ENCODE measurements at places on chromosomes 6 and 20.

- peaks cover 14% of the 10 kb centered on the region for H3K4me1 ChIP-seq
- H3K36me3 ChIP-seq: peaks cover 51% of the 10 kb centered on the region
- H3K4me3 ChIP-seq: no peak overlapping the region
These were observed 15.9 kb downstream of the LEMD2 start for GRCh38 chr6:33772902-33773472.

DNA sequence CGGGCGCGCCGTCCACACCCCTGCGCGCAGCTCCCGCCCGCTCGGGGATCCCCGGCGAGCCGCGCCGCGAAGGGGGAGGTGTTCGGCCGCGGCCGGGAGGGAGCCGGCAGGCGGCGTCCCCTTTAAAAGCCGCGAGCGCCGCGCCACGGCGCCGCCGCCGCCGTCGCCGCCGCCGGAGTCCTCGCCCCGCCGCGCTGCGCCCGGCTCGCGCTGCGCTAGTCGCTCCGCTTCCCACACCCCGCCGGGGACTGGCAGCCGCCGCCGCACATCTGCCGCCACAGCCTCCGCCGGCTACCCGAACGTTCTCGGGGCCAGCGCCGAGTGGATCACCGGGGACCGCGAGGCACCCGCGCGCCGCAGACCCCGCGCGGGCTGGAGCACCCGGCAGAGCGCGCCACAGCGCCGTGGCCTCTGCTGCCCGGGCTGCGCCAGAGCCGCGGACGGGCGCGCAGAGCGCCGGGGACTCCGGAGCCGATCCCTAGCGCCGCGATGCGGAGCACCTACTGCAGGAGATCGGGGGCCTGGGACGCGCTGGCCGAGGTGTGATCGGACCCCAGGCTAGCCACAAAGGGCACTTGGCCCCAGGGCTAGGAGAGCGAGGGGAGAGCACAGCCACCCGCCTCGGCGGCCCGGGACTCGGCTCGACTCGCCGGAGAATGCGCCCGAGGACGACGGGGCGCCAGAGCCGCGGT, at the start of gene BMP2:
TSS of gene BMP2 (plus strand) at position 151 of the 692 bp plus-strand sequence. CDS start 2,441 bp downstream, outside the sequence.
- peak within 1 kb of the TSS; percentile 77 for H3K4me3 ChIP-seq
- no peaks in the 10 kb centered on the region for H3K36me3 ChIP-seq
- peaks cover 12% of the 10 kb centered on the region for H3K4me1 ChIP-seq
- DNase-seq: peak; percentile 21

DNA sequence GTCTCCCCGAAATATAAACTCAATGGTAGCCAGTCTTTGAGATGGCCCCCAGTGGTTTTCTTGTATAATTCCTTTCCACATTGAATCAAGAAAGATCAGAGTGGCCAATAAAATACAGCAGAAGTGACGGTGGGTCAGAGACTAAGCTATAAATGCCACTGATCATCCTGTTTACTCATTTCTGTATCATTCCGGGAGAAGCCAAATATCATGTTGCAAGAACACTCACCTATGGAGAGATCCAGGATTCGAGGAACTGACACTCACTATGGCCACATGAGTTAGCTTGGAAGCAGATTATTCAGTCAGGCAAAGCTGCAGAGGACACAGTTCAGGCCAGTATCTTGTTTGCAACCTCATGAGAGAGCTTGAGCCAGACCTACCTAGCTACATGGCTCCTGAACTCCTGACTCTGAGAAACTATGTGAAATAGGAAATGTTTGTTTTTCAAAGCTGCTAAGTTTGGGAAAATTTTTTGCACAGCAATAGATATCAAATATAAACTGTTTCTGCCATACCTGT, 132.4 kb upstream of the ADGRF1 start:
- H3K27ac ChIP-seq: no peak overlapping the region
- no peak for DNase-seq
- H3K27me3 ChIP-seq: no peaks in the 10 kb centered on the region
- peaks cover 2% of the 10 kb centered on the region for H3K4me1 ChIP-seq

DNA sequence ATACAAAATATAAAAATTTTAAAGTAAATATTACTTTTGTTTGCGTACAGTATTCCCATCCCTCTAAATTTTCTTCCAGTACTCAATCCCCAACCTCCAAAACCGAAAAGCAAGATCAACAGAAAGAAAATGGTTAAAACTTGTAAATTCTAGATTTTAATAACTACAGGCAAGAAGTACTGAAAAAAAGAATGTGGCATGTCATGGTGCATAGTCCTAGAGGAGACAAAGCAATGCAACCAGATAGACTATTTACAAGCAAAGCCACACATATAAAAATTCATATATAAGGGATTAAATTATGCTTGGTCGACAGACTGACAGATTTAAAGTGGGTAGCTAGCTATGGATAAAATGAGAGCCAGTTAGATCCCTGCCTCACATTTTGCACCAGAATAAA, 56.5 kb upstream of the HFE start:
- peaks cover 7% of the 10 kb centered on the region for H3K4me1 ChIP-seq
- no peaks in the 10 kb centered on the region for H3K36me3 ChIP-seq
- no peaks in the 10 kb centered on the region for H3K27me3 ChIP-seq
- no peak overlapping the region for H3K4me3 ChIP-seq

Measured in trophoblast cell (in vitro differentiated cells and primary cell).